Ovary (tissue), 10 donors: ENCODE measurements at places on chromosomes 7 and 10. TPM values are rescaled to one million over a fixed set of nuclear protein-coding genes. Genes with fewer than 3 reads are reported as not detected.

DNA sequence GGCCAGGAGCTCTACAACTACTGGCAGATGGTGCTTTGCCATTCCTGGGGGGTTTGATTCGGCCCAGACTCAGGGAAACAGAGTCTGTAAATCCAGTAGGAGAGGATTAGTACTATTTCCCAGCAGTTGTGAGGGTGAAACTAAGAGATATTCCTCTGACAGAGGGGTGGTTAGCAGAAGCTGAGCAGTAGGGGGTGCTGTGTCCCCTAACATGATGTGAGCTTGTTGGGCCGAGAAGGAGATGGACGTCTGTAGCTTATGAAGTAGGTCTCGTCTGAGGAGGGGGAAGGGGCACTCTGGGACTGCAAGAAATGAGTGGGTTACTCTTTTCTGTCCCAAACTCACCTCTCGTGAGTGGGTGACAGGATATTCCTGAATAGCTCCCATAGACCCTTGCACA lies 179.2 kb upstream of the MBL2 start:
- no peaks in the 10 kb centered on the region for H3K4me1 ChIP-seq
- H3K36me3 ChIP-seq = no peaks in the 10 kb centered on the region
- no peaks in the 10 kb centered on the region for H3K27me3 ChIP-seq
- no peak overlapping the region for H3K4me3 ChIP-seq
- DNase-seq = no peak

- H3K4me3 ChIP-seq = no peak overlapping the region
- no peaks in the 10 kb centered on the region for H3K4me1 ChIP-seq
- H3K27ac ChIP-seq = no peak overlapping the region
- no peak for DNase-seq
- no peaks in the 10 kb centered on the region for H3K36me3 ChIP-seq
Observed at GRCh38 chr10:80449520-80449919, 4.6 kb upstream of the TSPAN14 start.

GRCh38 chr10:124587811-124588211 lies 126.2 kb downstream of the LHPP start:
- DNase-seq = no peak
- peaks cover 14% of the 10 kb centered on the region for H3K4me1 ChIP-seq
- H3K27me3 ChIP-seq = no peaks in the 10 kb centered on the region
- H3K4me3 ChIP-seq = no peak overlapping the region
- no peaks in the 10 kb centered on the region for H3K36me3 ChIP-seq

SLC26A5 gene
- total RNA-seq = 0.34 TPM

PCBD1 gene
- total RNA-seq = 60.6 TPM

BTBD16 gene
- total RNA-seq = not detected

RTKN2 gene
- 0.05 TPM for total RNA-seq
